ENCODE measurements at places on chromosomes 4 and X. TPM values are rescaled to one million over a fixed set of nuclear protein-coding genes. Genes with fewer than 3 reads are reported as not detected.

Gene SUPT20HL1
- total RNA-seq: not detected

Gene PUDP
- 24.5 TPM for total RNA-seq

Gene ADGRL3
- not detected for total RNA-seq

DNA sequence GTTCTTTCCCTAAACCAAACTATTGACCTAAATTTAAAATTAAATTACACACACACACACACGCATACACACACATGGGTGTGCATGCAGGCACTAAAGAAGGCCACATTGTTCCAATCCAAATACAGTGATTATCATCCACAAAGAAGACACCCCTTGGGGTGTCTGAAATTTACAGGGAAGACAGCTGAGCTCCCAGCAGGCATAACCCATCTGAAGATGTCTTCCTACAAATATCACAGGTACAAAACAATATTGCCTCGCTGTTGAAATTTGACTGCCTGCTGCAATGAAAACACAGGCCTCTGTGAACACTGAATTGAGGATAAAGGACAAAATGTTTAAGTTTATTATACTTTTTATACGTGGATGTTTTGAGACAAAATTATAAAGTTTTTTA, 50.2 kb upstream of the SLC7A11 start:
- DNase-seq: no peak

GRCh38 chrX:138748480-138748879, 37.0 kb upstream of the FGF13 start:
- no peak for DNase-seq

GRCh38 chrX:39304746-39305145, 503.5 kb downstream of the MID1IP1 start:
- DNase-seq: no peak

All from endothelial cell of umbilical vein (primary cell).